ENCODE measurements at places on chromosomes 7 and 10.

GRCh38 chr7:130452951-130453350 is 12.1 kb upstream of the CEP41 start:
- DNase-seq: peak; percentile 65

- DNase-seq: no peak
These were observed 3.3 kb upstream of the MEST start for GRCh38 chr7:130488392-130489139.

DNA sequence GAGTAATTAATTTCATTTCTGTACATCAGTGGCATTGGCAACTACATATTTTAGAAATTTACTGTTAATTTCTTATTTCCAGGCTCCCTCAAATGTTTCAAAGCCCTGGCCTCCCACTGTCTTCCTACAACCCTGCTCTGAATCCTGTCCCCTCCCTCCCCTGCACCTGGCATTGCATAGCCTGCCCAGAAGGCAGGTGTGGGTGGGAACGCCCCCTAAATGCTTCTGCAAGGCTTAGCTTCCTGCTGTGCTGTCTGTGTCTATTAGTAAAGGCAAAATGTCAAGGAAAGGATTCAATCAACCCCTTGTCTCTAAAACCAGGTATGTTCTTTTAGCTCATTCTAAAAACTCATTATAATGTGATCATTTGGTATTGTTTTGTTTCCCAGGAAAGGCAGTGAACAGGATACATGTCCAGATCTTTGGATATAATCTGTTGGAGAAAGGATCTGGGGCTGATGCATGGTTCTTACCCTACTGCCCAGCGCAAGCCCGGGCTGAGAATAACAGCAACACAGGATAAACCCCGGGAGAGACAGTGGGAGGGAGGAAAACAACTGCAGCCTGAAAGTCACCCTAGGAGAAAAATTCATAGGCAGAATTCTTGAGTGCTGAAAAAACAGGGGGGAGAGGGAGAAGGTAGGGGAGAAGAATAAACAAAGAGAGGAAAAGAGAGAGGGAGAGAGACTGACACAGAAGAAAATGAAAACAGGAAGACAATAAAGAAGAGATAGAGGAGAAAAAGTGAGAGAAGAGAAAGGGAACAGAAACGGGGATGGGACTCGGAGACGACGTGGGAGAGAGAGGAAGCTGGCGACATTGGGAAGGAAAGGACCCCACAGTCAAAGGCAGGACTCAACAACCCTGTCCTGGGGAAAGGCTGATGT is 589 bp downstream of the ZNF488 start:
- no peak for DNase-seq

DNA sequence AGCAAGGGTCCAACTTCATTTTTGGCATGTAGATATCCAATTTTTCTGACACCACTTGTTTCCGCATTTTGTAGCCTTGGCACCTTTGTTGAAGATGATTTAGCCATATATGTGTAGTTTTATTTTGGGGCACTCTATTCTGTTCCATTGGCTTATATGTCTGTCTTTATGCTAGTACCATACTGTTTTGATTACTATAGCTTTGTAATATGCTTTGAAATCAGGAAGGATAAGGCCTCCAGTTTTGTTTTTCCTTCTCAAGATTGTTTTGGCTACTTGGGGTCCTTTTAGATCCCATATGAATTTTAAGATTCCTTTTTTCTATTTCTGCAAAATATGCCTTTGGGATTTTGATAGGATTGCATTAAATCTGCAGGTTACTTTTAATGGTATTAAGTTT is 9.5 kb upstream of the BTBD16 start:
- no peak for DNase-seq

DNA sequence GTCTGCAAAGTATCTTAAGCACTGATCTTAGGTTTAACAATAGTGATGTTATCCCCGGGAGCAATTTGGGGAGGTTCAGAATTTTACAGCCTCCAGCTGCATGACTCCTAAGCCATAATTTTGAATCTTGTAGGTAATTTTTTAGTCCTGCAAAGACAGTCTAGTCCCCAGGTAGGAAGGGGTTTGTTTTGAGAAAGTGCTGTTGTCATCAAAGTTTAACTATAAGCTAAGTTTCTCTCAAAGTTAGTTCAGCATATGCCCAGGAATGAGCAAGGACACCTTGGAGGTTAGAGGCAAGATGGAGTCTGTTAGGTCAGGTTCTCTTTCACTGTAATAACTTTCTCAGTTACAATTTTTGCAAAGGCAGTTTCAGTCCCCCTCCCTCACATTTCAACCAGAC is 79.0 kb upstream of the LRGUK start:
- no peak for DNase-seq

GRCh38 chr10:49649936-49650723 is 29.3 kb upstream of the C10orf53 start:
- DNase-seq: no peak

- peak; percentile 75 for DNase-seq
These were observed 42.8 kb upstream of the GNA12 start for GRCh38 chr7:2886900-2887299.

DNA sequence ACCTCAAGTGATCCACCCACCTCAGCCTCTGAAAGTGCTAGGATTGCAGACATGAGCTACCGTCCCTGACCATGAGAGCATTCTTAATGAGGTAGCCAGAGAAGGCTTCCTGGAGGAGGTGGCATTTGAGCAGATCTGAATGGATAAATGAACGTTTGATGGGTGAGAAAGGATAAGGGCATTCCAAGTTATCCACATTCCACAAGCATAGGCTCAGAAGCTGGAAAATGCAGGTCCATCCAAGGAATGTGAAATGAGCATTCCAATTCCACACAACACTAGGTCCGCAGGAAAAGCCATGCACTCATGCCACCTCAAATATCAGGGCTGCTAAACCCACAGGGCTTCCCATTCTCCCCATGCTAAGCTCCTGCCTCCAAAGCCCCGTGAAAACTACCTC is 17.0 kb downstream of the TMEM130 start:
- no peak for DNase-seq

DNA sequence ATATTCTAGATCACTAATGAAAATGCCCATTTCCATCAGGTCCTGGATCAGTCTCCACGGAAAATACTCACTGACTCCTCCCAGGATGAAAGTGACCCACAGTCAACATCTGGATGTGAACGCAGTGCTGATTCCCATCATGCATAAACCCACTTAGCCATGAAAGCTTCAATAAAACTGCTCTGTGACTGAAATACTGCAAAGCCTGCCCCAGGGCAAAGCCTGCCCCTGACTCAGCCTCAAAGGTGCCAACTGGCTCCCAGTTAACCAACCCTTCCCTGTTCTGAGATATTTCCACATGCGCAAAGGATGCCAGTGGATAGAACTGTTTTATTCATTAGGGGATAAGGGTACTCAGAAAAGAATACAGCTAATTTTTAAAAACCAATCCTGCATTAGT is 24.0 kb downstream of the OSBPL3 start:
- no peak for DNase-seq

DNA sequence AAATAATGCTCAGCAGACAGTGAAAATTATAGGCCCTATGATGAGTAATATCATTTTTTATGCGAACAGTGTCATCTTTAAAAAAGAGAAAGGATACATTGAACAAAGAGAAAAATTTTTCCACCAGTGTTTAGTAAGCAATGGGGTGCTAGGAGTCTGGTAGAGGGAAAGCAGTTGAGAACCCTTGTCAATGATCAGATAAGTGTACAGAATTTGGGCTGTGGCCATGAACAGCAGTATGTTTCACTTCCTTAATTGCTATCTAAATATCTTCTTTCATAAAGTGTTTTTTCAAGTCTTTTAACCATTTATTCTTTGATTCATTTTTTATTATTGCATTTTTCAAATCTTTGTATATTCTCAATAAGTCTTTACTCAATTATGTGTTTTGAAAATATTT is 750.7 kb upstream of the KCND2 start:
- DNase-seq: no peak

DNA sequence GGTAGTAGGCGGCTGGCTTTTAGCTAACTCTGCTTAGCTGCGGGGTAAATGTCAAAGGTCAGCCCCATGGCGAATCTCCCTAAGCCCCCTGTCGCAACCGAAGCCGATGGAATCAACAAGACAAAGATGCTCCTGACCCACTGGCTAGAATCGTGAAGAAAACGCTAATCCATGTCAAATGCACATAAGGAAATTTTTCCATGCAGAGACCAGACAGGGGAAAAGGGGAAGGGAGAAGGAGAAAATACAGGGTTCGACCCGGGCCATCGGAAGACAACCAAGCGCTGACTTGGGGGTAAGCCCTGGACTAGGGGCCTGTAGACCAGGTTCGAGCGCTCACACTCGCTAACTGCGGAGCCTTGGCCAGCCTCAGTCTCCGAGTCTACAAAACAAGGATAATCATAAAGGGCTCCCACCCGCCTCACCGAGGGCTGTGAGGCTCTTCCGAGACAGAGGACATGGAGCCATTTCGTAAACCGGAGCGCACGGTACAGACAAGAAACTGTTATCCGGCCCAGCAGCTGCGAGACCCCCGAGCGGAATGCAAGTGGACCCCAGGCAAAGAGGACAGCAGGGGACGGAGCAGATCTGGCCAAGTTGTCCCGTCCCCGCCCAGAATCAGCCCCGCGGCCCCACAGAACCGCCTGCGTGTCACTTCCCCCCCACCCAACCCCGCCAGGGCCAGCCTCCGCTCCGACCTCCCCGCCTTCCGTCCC is 507 bp downstream of the SAR1A start:
- DNase-seq: peak; percentile 76

- no peak for DNase-seq
These were observed 51.7 kb downstream of the GOLGA7B start for GRCh38 chr10:97901381-97901780.

GRCh38 chr10:105611244-105611798 is 970.2 kb downstream of the SORCS3 start:
- no peak for DNase-seq

GRCh38 chr7:41567031-41567730 is 135.7 kb downstream of the INHBA start:
- DNase-seq: no peak

GRCh38 chr10:28202941-28203352 is 99.9 kb downstream of the MPP7 start:
- DNase-seq: peak; percentile 45

DNA sequence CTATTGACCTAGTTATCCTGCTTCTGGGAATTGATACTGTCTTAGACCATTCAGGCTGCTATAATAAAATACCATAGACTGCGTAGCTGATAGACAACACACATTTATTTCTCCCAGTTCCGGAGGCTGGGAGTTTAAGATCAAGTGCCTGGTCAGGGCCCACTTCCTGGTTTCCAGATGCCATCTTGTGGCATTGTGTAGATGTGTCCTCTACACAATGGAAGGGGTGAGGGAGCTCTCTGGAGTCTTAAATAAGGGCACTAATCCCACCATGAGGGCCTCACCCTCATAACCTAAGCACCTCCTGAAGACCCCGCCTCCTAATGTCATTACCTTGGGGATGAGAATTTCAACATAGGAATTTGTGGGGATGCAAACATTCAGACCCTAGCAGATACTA is 62.4 kb downstream of the SLC35B4 start:
- DNase-seq: peak; percentile 4

DNA sequence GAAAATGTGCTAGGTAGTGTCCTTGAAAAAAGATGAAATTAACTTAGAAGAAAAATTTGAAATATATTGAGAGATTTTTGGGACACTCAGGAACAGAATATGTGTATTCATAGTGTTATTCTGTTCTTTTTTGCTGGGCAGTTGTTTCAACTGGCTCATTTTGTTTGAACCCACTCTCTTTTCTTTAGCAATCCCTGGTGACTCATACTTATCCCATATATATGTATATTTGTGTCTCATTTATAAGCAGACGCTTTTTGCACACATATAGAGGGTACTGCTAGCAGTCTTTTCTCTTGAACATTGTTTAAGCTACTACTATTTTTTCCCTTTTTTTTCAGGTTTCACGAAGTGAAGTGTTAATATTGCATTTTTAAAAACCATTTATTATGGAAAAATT is 1.9 kb downstream of the EXOC6 start:
- DNase-seq: no peak

DNA sequence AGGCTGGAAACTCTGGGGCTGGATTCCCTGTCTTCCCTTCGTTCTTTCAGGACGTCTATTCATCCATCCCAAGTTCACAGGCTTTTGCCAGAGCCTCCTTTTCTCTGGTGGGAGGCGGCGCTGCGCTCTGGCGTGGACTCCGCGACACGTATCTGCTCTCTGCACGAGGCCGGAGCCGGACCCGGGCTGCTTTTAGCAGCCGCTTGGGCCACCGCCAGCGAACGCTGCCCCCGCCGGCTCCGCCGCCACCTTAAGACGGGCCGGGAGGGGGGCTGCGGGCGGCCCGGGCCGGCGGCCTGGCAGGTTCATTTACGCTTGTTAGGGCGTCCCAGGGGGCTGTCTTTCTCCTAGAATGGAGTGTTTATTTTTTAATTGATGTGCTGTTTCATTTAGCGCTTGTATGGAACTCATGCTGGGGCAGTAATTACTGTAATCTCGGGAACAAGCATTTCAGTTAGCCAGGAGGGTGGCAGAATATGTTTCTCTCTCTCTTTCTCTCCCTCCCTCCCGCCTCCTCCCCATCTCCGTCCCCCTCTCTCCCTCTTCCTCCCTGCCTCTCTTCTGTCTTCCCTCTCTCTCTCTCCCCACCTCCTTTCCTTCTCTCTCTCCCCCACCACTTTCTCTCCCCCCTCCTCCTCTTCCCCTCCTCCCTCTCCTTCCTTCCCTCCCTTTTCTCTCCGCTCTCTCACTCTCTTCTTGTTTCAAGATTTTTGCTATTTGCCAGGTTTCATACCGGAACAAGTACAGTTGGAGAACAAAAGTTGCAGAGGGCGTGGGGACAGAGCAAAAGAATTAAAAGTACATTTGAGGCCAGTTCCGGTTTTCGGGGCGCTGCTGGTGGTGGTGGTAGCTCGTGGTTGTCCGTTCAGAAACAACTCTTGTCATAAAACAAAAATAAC is 1.3 kb upstream of the FZD8 start:
- peak; percentile 59 for DNase-seq

DNA sequence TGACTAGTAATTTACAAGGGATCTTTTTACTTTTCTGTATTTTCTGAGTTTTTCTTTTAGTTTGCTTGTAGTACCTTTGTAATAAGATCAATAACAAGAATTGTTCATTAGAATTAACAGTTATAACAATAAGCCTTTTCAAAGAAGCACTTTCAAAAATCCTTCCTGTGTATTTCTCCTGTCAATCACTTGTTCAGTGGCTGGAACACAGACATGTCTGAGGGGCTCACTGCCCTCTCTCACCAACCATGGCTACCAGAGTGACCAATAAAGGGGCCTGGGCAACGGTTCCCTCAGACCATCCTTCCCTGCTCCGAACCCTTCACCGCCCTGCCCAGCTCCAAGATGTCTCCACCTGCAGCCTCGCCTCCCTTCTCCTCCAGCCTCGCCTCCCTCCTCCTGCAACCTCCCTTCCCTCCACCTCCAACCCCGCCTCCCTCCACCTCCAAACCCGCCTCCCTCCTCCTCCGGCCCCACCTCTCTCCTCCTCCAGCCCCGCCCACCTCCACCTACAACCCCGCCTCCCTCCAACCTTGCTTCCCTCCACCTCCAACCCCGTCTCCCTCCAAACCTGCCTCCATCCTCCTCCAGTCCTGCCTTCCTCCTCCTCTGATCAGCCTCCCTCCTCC is 353.4 kb downstream of the TNS3 start:
- no peak for DNase-seq

DNA sequence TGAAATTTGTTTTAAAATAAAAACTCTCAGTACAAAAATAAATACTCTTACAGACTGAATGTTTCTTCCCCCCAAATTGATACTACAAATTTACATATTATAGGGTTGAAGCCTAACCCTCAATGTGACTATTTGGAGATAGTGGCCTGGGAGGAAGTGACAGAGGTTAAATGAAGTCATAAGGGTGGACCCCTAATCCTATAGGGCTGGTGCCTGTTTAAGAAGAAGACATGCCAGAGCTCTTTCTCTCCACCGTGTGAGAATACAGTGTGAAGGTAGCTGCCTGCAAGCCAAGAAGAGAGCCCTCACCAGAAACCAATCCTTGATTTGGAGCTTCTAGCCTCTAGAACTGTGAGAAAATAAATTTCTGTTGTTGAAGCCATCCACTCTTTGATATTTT is 67.6 kb downstream of the MCU start:
- no peak for DNase-seq
